Nucleus accumbens (tissue), 56 donors: ENCODE measurements at places on chromosomes 12 and 14.

GRCh38 chr12:51323317-51323960, 535 bp downstream of the BIN2 start:
- no peak for DNase-seq

DNA sequence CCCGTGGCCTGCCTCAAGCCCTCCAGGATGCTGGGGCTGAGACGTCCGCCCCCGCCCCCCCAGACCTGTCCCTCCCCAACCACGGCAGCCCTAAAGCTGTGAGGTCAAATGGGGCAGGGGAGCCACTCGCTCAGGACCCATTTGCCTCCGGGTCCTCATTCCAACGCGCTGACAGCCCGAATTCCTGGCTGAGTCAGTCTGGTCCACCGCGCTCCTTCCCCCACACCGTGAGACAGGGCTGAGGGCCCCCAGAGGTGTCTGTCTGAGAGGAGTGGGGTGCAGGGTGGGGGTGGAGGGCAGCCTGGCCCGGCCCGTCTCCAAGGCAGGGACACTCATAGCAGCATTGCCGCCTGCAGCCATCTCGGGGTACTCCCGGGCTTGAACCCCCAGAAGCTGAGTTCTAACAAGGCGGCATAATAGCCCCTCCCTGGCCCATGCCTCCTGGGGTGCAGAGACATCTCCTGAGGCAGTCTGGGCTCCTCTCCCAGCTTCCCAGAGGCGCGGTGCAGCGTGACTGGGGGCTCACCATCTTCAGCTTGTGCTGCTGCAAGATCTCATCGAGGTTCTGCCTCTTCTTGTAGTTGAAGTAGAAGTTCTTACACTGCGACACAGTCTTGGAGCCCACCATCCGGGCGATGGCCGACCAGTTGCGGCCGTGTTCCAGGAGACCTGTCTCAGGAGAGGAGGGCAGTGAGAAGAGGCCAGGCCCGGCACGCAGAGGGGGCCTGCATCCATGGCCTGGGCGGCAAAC, 90.5 kb downstream of the RFLNA start:
- DNase-seq = no peak

DNA sequence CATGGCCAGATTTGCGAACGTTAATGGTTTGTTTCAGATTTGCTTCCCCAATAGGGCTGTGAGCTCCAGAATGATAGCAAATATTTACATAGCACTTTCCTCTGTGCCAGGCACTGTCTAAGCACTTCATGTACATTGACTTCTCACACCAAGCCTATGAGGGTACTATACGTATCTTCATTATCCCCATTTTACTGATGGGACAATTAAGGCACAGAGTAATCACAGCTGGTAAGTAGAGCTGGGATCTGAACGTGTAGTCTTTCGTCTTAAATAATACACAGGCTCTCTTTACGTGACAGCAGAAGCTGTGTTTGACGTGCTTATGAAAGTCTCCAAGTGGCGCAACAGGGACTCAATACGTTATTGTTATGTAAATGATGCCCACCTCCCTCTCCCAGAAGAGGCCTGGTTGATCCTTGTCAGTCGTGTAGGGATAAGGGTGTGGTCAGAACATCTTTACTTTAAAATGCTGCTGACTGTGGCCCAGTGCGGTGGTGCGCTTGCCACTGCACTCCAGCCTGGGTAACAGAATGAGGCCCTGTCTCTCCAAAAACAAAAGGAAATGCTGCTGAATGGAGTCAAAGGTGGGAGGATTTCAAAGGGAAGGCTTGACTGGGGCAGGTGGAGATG, 66.3 kb upstream of the TCL1B start:
- DNase-seq = no peak

DNA sequence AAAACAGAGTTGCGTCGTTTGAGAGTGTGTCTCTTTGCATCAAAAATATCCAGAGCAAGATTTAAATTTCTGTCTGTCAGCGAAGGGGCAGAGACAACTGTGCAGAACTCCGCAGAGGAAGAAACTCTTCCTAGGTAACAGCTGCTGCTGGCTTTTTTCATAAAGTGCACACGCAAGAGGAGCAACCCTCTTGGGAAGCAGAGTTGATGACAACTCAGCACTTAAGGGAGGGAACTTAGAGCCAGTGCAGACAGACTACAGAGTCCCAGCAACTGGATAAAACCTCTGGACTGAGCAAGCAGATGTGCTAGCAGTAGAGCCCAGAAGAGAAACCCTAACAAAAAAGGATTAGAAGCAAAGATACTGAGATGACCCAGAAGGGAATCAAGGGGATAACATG, 337.1 kb downstream of the PCNX1 start:
- DNase-seq = no peak

DNA sequence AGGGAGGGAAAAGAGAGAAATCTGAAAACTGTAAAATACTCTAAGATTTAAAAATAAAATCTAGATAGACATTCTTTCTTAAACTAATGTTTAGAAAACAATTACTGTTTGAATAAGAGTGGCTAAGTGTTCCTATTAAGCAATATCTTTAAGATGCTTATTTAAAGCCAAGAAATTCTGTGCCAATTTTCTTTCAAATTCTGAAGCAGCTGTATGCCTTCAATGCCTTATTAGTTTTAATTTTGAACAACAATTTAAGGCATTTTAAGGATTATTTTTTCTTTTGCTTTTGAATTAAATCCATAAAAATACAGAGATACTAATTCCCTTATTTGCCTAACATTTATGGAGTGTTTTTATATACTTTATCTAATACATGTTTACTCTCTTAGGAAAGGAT, 50.3 kb upstream of the KITLG start:
- no peak for DNase-seq

GRCh38 chr12:128336204-128337070, 69.5 kb downstream of the TMEM132C start:
- no peak for DNase-seq

DNA sequence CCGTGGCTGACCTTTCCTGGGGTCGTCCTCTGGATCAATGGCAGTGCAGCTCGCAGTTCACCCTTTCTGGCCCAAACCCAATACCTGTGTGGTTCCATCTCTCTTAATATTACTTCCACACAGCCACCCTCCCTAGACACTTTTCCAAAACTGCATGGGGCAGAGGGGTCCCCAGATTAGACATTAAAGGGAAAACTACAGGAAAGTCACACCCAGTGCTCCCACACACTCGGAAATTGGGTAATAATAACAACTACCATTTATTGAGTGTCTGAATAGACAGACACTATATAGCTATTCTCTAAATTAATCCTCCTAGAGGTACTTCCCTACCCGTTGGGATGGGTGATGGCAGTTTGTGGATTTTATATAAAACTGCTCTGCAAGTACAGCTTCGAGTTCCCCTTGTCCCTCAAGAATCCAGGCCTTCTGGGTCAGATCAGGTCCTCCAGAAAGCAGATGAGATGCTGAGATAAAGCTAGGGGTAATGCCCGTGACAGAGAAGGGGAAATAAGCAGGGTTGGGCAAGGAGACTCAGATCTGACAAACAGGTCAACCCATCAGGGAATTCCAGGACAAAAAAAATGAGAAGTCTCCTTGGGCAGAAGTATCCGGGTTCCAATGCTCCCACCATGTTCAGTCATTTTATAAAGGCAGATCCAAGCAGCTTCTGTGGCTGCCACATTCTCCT, 795 bp upstream of the PXN start:
- no peak for DNase-seq

DNA sequence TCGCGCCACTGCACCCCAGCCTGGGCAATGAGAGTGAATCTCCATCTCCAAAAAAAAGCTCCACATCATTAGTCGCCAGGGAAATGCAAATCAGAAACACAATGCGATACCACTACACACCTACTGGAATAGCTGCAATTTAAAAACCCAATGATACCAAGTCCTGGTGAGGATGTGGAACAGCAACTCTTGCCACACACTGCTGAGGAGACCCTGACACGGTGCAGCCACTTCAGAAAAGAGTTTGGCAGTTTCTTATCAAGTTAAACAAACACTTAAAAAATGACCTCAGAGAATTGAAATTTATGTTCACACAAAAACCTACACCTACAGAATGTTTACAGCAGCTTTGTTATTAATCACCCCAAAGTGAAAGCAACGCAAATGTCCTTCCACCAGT, 12.1 kb downstream of the P2RX2 start:
- no peak for DNase-seq

DNA sequence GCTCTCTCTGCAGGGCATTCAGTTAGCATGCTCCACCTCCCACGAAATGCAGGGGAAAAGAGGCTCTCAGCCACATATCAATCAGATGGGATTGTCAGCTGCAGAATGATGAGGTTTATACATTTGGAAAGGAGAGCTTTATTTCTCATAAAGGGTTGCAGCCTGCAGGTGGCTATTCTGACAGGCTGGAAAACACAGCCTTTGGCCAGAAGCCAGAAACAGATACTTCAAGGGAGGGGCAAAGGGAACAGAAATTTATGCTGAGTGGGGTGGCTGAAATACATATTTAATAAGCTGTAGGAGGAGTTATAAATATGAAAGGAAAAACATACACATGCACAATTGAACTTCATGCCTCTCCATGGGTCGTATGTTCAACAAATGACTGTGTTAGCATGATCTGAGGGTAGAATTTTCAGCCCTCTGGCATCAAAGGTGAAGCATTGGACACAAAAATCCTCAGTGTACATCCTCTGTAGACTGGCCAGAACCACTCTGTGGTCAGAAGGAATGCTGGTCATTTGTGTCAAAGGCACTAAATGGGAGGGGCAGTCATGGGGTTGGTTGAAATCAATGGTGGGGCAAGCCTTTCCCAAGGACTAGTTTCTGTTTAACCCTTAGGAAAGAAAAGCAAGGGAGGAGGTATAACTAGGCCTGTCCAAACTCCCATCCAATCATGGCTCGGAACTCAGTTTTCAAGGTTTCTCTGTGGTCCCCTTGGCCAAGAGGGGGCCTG, 62.4 kb downstream of the TMX1 start:
- no peak for DNase-seq

GRCh38 chr14:85214471-85214870, 315.5 kb upstream of the FLRT2 start:
- no peak for DNase-seq

GRCh38 chr12:62654326-62655241, 188.0 kb downstream of the MON2 start:
- no peak for DNase-seq

- DNase-seq = no peak
These were observed 18.1 kb upstream of the SGPP1 start for GRCh38 chr14:63745858-63746425.

DNA sequence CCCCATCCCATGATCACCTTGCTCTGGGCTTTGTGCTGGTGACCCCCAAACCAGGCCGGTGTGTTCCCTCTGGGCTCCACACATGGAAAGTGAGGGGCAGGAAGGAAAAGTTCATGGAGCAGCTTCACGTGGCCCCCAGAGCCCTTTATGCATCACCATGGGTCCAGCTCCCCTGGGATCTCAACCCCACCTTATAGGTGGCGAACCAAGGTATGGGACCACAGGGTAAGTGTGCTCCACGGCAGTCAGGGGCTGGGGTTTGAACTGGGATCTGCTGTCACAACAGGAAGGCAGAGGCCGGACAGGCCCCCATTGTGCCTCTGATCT, 7.4 kb upstream of the BEGAIN start:
- no peak for DNase-seq

DNA sequence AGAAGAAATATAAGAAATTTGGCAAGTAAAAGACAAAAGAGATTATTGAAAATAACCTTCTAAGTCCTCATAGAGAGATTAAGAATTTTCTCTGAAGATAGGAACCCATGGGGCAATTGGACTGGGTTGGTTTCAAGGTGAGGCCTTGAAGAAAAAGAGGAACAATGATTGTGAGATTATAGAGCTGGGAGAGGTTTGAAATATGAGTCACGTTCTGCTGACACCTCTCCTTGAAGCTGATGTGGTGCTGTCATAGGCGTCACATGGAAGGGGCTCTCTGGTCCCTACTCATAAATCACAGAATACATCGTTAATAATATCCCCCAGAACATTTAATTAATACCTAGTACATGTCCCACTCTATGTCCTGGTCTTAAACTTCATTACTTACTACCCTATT, 227.6 kb upstream of the PDE3A start:
- DNase-seq = no peak

DNA sequence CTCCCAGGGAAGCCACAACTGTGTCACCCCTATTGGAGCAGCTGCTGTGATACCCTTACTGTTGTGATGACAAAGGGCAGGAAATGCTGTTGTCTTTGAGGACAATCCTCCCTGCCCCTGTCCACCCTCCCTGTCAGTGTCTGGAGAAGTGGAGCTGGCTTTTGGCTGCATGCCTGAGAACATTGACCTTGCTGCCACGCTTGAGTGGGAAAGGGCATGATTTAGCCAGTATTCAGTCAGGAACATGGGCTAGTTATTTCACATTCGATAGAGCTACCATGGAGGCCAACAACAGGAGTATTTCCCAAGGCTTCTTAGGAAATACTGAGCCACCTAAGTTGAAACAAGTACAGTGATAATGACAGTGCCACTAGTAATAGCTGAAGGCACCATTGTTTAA, 59.4 kb downstream of the MYRFL start:
- DNase-seq = no peak

DNA sequence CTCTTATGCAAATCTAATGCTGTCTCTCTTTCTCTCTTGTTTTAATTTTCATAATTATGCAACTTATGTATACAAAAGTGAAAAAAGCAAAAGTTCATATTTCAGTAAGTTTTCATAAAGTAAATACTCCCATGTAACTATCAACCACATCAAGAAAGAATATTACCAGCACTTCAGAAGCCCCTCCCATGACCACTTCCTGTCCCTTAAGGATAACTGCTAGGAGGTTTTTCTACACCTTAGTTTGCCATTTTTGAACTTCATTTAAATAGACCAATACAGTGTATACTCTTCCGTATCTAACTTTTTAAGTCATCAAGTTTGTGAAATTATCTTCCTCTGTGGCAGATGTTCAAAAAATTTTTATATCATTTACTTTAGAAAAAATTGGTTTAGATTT, 547 bp upstream of the OR4K15 start:
- DNase-seq = no peak

DNA sequence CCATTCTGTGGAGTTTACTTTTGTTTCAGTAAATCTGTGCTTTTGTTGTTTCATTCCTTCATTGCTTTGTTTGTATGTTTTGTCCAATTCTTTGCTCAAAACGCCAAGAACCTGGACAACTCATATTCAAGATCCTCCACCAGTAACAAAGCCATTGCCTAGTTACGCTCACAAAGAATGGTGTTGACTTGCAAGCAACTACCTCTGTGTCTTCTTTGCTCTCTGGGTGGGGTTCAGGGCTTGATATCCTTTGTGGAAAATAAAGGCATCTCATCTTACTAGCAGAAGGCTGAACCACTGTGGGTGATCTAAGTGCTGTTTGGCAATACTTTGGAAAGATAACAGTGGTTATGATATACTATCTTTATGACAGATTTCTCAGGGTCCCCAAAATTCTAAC, 233.4 kb upstream of the ABCD2 start:
- DNase-seq = no peak

DNA sequence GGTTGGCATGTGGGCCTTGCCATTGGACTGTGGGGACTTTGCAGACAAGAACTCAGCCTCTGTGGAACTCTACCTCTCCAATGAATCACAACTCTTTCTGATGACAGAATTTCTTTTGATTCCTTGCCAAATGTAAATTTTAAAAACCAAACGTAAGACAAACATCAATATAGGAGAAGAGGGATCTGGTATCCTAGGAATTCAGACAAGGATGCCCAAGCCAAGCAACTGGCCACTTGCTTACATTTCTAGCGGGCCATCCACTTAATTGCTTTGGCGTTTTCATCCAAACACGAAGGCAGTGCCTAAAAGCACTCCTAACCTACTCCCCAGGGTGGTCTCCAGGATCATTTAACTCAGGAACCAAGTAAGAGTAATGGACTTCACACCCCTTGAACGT, 23.4 kb upstream of the RAB35 start:
- DNase-seq = no peak
